ENCODE measurements at places on chromosomes 16 and 17. TPM values are rescaled to one million over a fixed set of nuclear protein-coding genes. Genes with fewer than 3 reads are reported as not detected.

The DHX58 gene
- 10.3 TPM for polyA plus RNA-seq

The CNGB1 gene
- not detected for polyA plus RNA-seq

The CD300E gene
- polyA plus RNA-seq = 0.30 TPM

The TBX4 gene
- not detected for polyA plus RNA-seq

The KCNH6 gene
- not detected for polyA plus RNA-seq

The TNS4 gene
- 0.13 TPM for polyA plus RNA-seq

Measured in ovary (tissue), 10 donors.